ENCODE measurements at places on chromosomes 5 and 9.

DNA sequence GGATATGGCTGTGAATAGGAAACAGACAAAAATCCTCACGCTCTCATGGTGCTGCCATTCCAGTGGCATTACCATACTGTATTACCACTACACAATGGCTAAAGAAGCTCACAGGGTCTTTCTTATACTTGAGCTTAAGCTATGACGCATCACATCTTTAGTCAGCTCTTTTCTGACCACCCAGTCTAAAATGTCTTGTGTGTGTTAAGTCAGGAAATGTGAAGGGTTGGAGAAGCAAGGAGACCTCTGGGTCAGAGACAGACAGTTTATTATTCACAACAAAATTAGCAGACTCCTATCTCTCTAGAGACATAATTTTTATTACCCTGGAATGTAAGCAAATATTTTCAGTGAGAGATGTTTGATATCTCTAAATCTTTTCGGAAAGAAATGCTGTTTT, 1583.2 kb upstream of the WWC1 start:
- DNase-seq = no peak

DNA sequence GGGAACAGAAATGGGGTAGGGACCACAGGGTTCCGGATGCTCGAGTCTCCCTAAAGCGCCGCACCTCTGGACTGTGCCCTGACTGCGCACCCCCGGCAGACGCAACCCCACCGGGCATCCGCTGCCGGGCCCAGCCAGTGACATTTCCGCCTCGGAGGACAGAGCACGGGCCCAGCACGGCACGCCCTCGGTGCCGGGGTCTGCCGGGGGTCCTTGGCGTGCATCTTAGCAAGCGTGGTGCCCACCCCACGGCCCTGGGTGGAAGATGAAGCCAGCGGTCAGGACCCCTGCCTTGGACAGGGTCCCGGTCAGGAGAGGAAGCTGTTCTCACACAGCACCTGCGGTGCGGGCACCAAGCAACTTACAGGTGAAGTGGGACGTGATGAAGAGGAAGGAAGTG, 7.1 kb downstream of the INPP5E start:
- no peak for DNase-seq

DNA sequence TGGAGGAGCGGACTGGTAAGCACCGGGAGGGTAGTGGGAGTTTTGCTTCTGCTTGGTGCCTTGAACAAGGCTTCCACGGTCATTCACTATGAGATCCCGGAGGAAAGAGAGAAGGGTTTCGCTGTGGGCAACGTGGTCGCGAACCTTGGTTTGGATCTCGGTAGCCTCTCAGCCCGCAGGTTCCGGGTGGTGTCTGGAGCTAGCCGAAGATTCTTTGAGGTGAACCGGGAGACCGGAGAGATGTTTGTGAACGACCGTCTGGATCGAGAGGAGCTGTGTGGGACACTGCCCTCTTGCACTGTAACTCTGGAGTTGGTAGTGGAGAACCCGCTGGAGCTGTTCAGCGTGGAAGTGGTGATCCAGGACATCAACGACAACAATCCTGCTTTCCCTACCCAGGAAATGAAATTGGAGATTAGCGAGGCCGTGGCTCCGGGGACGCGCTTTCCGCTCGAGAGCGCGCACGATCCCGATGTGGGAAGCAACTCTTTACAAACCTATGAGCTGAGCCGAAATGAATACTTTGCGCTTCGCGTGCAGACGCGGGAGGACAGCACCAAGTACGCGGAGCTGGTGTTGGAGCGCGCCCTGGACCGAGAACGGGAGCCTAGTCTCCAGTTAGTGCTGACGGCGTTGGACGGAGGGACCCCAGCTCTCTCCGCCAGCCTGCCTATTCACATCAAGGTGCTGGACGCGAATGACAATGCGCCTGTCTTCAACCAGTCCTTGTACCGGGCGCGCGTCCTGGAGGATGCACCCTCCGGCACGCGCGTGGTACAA, 556 bp downstream of the PCDHGC3 start:
- DNase-seq = peak; percentile 76

DNA sequence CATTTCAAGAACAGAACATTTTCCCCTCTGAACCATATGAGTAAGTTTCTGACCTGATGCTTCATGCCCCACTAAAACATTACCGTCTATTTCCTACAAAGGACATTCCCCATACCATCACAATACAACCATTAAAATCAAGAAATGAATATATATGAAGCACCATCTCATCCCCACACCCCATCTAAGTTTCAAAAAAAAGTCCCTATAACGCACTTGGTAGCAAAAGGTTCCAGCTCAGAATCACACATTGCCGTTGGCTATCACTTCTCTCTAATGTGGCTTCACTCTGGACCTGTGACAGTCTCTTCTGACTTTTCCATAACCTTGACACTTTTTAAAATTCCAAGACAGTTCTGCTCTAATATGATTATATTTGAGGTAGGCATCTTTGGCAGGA, 5.9 kb downstream of the EMB start:
- DNase-seq = no peak

- DNase-seq = no peak
These were observed 465.7 kb downstream of the DTWD2 start for GRCh38 chr5:118522626-118523025.

- no peak for DNase-seq
These were observed 28.9 kb upstream of the SARDH start for GRCh38 chr9:133767008-133767407.

GRCh38 chr5:114312658-114313057, 49.2 kb upstream of the KCNN2 start:
- DNase-seq = no peak

DNA sequence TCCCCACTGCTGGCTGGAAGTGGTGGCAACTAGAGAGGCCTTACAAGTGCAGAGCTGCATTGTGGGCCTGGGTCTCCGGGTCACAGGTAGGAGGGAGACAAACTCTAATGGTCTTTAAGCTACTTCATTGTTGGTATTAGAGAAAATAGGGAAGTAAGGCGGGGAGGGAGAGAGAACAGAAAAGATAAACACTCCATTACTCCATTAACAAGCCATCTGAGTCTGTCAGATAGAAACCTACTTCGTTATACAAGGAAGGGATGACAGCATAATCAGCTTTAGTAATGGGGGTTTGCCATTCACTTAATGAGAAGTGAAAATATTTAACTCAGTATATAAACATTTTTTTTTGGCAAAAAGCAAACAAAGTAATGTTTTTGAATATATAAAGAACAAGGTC, 107.4 kb downstream of the TLE1 start:
- no peak for DNase-seq

- DNase-seq = peak; percentile 55
These were observed 117.5 kb upstream of the OR13F1 start for GRCh38 chr9:104386425-104387069.

- DNase-seq = no peak
These were observed 17.5 kb downstream of the PTPA start for GRCh38 chr9:129128689-129129088.

DNA sequence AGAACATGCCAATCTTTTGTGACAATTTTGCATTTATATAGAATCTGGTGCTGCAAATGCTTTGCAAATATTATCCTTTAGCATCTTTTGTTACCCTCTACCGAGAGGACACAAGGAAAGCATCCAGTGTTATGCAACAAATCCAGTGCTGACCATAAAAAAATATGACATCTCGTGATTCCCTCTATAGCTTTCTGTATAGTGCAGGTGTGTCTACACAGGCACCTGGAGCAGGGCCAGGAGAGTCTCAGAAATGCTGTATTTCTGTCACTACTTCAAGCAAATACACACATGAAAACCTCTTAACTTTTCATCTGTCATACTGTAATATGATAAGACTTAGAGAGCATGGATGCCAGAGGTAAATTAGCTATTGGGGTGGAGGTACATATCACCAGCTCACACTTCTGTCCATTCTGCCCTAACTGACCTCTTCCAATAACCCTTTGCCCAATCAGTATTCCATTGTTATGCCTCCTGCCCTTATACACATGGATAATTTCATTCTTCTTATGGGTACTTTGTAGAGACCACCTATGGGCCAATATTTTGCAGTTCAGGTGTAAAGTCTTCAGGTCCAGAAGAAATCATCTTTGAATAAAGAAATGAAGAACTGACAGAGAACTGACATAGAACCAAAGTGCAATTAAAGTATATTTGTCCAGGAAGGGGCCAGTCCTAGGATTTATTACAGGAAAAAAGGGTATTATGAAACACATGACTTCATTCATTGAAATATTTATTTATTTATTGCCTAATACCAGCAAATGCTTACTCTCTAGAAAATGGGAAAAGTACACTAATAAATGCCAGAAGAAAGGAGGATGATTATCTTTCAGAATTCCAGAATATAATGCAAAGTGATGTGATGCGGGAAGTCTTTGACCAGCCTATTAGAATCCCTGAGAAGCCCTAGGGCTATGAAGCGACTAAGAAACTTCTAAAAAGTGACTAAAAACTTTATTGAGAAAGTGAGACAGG, 106.5 kb downstream of the EPB41L4A start:
- DNase-seq = no peak

- DNase-seq = no peak
These were observed 37.7 kb upstream of the CSNK1G3 start for GRCh38 chr5:123474228-123474627.

DNA sequence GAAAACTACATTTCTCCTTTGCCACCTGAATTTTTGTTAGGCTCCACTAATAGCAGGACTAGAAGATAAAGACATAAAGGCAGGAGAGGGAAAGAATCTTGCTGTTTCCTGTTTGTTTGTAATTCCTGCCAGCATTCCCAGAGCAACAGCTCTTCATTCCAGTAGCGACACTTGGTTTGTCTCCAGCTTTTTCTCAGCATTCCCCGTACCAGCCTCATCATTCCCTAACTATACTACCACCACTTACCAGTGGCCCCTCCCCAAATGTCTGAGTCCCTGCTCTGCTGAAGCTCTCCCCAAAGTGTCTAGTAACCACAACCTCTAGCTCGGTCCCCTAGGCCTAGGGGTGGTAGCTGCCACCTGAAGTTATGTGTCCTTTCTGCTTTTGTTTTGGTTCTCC, 18.6 kb downstream of the CETN3 start:
- DNase-seq = no peak

GRCh38 chr9:96222132-96222531, 79.8 kb downstream of the HSD17B3 start:
- no peak for DNase-seq

DNA sequence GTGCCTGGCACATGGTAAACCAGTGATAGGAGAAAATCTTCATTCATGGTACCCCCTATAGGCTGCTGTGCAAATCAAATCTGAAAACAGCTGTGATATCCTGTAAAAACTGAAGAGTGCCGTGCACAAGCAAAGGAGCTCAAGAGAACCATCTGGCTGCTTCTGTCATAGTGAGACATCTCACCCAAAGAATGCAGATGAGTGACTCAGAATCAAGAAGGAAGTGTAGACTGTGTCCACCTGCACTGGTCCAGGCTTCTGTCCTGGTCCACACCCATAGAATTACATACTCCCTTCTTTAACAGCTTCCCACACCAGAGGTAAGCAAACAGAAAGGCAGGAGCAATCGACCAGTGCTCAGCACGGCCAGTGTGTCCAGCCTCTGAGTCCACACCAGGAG, 195.9 kb downstream of the ASTN2 start:
- DNase-seq = peak; percentile 25

GRCh38 chr5:72397836-72398235, 77.7 kb downstream of the PTCD2 start:
- no peak for DNase-seq

- DNase-seq = no peak
These were observed 810.7 kb upstream of the DMAC1 start for GRCh38 chr9:8610256-8610655.

DNA sequence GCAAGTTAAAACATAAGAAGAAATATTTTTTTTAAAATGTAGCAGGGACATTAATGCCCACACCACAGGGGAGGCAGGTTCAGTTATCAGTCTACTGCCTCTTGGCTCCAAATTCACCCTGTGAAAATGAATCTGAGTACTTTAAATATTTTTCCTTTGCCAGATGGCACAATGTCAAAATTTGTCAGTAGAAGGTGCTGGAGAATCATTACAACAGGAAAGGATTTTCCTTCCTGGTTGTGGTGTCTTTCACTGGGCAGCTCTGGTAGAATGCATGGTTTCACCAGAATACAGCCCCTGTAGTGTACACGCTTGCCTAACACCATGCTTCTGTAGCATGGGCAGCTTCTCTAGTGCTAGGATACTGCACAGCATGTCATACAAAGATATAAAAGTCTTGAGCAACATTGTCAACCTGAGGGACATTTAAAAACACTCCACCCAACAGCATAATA, 9.7 kb upstream of the SREK1 start:
- DNase-seq = peak; percentile 29

DNA sequence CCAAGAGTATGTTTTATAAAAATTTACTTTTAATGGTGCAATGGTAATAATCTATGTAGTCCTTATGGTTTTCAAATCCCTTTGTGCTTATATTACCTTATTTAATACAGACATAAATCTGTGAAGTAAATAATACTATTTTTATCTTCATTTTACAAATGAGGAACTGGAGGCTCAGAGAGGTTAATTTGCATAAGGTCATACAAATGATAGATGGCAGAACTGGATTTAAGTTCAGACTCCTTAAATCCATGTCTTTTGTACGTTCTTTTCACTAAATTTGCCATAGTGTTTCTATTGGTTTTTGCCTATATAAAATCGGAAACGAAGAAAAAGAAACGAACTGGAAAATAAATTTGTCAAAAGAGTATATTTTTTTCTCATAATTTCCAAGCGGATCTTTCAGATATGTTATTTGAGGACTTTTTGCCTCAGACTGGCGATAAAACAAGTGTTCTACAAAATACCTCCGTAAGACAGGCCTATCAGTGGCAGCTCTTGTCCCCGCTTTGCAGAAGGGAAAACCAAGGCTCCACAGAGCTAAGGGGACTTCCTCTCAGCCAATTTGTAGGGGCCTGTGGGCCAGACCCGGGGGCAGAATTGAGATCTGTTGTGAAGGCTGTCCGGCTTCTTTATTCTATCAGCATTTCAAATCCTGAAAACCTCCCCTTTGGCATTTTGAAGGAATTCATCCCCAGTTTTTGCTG, 1.1 kb upstream of the TNFAIP8 start:
- no peak for DNase-seq

DNA sequence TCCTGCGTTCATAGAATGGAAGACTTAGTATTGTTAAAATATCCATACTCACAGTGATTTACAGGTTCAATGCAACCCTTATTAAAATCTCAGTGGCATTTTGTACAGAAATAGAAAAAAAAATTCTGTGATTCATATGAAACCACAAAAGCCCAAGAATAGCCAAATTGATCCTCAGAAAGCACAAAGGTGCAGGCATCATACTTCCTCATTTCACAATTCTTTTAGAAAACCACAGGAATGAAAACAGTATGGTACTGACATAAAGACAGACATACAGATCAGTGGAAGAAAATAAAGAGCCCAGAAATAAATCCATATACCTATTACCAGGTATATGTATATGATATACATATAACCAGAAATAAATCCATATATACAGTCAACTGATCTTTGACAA, 86.8 kb upstream of the MEGF10 start:
- DNase-seq = peak; percentile 58

GRCh38 chr5:180595381-180596114, 4.2 kb upstream of the SCGB3A1 start:
- no peak for DNase-seq

DNA sequence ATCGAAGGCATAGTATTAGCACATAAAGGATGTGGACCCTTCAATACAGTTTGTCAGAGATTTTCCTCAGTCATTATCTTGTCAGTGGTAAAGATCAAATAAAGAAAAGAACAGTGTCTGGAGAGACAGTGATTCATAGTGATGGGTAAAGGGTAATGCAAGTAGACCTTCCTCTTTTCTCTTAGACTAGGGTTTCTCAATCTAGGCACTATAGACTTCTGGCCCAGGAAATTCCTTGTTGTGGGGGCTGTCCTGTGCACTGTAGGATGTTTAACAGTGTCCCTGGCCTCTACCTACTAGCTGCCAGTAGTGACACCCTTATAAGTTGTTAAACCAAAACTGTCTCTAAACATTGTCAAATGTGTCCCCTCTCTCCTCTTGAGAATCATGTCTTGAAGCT, 6.9 kb downstream of the CAMK4 start:
- no peak for DNase-seq

Measured in kidney tubule cell (primary cell).